Right atrium auricular region (tissue), 2 donors: ENCODE measurements at places on chromosomes 3 and 15. TPM values are rescaled to one million over a fixed set of nuclear protein-coding genes. Genes with fewer than 3 reads are reported as not detected.

- DNase-seq, result no peak
Observed at GRCh38 chr3:197828-198491, 1.4 kb downstream of the CHL1 start.

- no peak for DNase-seq
Observed at GRCh38 chr3:161690299-161690620, 193.7 kb downstream of the OTOL1 start.

DNA sequence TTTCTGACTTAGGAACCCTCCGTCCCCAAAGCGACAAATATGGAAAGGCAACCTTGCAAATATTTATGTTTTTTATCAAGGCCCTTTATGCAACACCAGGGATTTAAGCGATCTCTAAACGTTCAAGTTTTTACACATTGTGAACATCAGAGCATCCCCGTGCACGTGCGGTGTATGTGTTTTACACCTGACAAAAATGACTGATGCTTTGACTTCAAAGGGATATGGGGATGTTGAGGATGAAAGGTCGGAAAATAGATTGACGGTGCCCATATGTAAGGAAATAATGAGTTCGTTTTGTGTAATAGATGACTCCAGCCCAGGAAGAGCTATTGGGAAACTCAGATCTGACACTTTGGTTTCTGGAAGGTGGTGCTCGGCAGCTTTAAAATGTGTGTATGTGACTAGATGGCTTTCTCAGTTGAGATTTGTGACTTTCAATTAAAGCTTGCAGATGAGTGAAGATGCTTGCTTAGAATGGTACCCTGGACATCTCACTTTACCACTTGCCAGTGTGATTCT, 866 bp downstream of the SLC49A4 start:
- no peak for DNase-seq

- no peak for DNase-seq
Observed at GRCh38 chr15:93063262-93063671, 25.7 kb downstream of the RGMA start.

- DNase-seq, result no peak
Observed at GRCh38 chr15:41691471-41691870, 31.3 kb downstream of the MGA start.

Gene NR1I2
- 0.82 TPM for total RNA-seq

Gene WNT7A
- total RNA-seq, result not detected

Gene CCR1
- total RNA-seq, result 8.9 TPM
